IMR-90 (cell line): ENCODE measurements at places on chromosomes 16 and 17. TPM values are rescaled to one million over a fixed set of nuclear protein-coding genes. Genes with fewer than 3 reads are reported as not detected.

GRCh38 chr16:14389359-14389758 is 240.7 kb downstream of the PARN start:
- no peak for DNase-seq

GRAPL gene
- total RNA-seq = not detected in 2 replicates

GRCh38 chr17:67433248-67433924 is 56.3 kb downstream of the PITPNC1 start:
- no peak for DNase-seq

DNA sequence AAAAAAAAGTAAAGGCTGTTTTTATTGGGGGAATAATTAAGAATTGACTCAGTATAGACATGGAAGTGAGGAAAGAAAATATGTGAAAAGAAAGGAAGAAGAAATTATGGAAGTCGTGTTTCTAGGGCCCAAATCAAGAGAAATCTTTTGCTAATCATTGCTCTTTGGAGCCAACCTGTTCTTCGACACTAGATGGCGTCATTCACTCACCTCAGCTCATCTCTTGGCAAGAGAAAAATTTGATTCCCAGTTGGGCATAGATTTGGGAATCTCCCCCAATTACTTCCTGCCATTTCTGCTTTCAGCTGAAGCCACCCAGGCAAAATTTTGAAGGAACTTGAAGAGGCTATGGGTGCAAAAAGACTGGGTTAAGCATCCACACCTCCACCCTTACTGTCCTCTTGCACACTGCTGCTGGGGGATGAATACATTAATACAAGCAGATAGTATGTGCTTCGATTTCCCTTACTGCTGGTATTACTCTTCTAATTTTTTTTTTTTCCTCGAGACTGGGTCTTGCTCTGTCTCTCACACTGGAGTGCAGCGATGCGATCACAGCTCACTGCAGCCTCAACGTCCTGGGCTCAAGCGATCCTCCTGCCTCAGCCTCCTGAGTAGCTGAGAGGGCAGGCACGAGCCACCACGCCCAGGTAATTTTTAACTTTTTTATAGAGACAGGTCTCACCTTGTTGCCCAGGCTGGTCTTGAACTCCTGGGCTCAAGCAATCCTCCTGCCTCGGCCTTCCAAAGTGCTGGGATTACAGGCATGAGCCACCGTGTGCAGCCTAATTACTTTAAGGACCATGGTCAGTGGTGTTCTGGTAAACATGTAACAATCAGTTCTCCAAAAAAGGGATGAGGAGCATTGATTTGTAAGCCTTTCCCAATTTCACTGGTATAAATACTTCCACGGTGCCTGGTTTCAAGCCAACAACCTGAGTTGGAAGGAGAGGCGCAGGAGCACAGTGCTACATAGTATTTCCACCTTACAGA is 13.5 kb downstream of the PSMD7 start:
- peak; percentile 56 for DNase-seq

- DNase-seq = no peak
Observed at GRCh38 chr17:77746393-77746792, 212.1 kb upstream of the TNRC6C start.

GRCh38 chr16:87140211-87141200 is 176.7 kb downstream of the C16orf95 start:
- no peak for DNase-seq

DNA sequence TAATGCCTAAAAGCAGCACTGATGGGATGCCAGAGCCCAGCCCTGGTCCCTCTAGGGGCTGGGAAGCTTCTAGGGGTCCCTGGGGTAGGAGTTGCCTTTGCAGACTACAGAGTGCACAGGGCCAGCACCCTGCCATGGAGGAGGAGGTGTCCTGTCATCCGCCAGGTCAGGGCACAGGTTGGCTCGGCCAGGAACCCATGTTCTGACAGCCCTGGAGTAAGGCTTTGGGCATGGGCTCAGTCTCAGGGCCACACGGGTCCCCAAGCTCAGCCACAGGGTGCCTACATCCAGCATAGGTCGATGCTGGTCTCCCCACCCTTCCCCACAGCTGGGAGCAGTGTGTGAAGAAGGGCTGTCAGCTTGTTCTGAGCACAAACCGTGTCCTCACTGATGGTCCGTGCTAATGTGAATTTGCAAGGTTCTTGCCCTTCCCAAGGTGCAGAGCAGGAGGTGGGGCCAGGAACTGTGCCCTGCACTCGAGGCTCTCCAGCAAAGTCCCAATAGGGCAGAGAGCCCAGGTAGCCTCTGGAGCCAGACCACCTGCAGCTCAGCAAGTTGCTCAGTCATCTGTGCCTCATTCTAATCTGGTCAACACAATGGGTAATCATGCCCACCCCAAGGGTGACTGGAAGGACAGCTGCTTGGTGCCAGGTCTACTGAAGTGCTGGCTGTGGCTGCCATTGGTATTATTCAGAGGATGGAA is 72.8 kb downstream of the AMFR start:
- DNase-seq = no peak

DNA sequence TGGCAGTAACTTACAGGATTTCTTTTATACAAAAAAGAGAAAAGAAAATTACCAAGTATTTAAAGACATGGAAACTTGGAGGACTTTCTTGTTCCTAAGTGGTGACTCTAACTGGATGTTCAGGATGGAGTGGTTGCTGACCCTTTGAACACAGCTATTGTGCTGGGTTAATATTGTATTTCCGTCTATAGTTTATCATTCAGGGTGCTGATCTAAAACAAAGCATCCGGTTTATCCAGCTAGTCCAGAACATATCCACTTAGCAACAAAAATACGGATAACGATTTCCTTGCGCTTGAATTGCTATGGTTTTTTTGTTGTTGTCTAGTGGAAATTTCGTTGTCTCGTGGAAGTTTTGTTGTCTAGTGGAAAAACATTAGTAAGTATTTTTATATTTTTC is 38.2 kb downstream of the SNTB2 start:
- DNase-seq = no peak

DNA sequence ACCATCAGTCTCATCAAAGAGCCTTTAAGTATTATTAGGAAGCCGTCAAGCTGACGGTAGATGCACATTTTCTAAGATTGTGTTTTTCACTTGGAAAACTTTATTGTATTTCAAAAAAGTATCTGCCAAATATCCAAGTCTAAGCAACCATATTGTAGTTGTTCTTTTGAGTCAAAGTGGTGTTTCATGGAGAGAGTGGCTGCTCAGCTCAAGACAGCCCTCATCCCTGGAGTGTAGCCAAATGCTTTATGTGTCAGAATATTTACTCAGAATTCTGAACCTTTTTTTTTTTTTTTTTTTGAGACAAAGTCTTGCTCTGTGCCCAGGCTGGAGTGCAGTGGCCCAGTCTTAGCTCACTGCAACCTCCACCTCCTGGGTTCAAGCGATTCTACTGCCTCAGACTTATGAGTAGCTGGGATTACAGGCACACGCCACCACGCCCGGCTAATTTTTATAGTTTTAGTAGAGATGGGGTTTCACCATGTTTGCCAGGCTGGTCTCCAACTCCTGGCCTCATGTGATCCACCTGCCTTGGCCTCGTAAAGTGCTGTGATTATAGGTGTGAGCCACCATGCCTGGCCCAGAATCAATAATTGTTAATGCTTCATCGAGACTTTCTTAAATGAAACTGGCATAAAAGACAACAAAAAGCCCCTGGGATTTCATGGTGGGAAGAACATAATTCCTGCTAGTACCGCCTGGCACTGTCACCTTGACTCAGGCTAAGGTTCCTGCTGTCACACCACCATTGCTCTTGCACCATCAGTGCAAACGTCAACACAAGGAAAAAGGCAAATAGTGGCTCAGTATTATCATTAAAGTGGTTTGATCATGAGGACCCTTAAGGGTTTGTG is 45.5 kb downstream of the PRKCA start:
- peak; percentile 54 for DNase-seq

GRCh38 chr17:50107790-50108414 is 12.8 kb downstream of the PDK2 start:
- peak; percentile 69 for DNase-seq

- no peak for DNase-seq
Observed at GRCh38 chr17:51319186-51319585, 58.8 kb downstream of the UTP18 start.

DNA sequence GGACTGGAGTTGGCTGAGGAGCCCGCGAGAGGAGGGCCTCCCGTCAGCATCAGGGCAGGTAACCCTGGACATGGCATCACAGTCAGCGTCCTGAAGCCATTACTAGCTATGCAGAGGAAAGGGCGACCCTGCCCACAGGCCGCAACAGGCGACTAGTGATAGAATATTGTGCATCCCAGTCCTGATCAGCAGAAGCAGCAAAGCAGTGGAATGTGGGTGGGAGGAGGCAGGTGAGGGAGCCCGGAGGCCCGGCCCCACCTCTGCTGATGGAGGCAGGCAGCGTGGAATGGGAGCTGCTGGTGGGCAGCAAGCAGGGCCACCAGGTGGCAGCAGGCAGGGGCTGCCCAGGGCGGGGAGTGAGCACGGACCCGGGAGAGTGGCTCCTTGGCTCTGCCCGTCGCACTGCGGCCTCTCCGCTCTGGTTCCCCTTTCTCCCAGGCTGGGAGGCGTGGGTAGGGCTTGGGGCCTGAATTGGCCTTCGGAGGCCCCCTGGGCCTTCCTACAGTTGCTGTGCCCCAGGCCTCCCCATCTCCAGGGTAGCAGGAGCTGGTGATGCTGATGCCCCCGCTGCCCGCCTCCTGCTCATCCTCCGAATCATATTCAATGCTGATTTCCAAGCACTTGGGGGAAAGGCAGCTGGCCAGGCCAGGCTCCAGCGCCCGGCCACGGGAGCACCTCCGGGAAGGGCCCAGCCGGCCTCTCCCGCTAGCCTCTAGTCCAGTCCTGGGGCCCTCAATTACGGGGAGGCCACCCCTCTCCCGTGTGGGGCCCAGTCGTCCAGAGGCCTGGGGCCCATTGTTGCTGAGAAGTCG is 20.2 kb downstream of the TSPOAP1 start:
- no peak for DNase-seq
